ENCODE measurements at places on chromosomes 12 and 14. TPM values are rescaled to one million over a fixed set of nuclear protein-coding genes. Genes with fewer than 3 reads are reported as not detected.
A peak's percentile ranks its signal among the peaks of the same experiment; 100 is the strongest.

Gene WNT1
- total RNA-seq: 0.42 TPM

DNA sequence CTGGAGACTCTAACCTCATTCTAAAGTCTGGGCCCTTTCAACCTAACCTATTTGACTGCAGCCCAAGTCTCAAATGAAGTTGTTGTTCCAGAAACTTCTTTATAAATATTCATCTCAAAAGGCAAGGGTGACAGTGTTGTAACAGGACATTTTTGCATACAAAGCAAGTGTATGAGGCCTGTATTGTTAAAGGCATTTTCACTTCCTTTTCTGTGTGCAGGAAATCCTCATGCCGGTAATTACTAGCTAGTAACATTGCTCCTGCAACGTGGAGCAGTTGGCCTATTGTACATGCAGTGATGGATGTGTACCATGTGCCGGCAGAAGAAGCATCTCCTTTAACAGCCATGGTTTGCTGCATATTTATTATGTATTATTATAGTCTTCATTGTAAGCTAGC, 156.5 kb upstream of the RMST start:
- H3K27me3 ChIP-seq: peaks cover 21% of the 10 kb centered on the region
- no peaks in the 10 kb centered on the region for H3K4me1 ChIP-seq
- no peak overlapping the region for H3K4me3 ChIP-seq

- no peaks in the 10 kb centered on the region for H3K4me1 ChIP-seq
- no peak for DNase-seq
- no peak overlapping the region for H3K4me3 ChIP-seq
- no peaks in the 10 kb centered on the region for H3K27me3 ChIP-seq
- peak overlapping the region; percentile 11 for H3K27ac ChIP-seq
- H3K36me3 ChIP-seq: peaks cover 11% of the 10 kb centered on the region
Measured at GRCh38 chr12:49026101-49026500, 7.5 kb upstream of the PRKAG1 start.

Gene NGB
- total RNA-seq: not detected

Gene CLEC1B
- total RNA-seq: not detected

Gene NRXN3
- not detected for total RNA-seq

- H3K4me1 ChIP-seq: no peaks in the 10 kb centered on the region
- H3K27me3 ChIP-seq: no peaks in the 10 kb centered on the region
- DNase-seq: no peak
Measured at GRCh38 chr14:42391146-42391834, 784.6 kb downstream of the LRFN5 start.

Gene RERG
- total RNA-seq: not detected

Gene PTGER2
- 9.6 TPM for total RNA-seq

DNA sequence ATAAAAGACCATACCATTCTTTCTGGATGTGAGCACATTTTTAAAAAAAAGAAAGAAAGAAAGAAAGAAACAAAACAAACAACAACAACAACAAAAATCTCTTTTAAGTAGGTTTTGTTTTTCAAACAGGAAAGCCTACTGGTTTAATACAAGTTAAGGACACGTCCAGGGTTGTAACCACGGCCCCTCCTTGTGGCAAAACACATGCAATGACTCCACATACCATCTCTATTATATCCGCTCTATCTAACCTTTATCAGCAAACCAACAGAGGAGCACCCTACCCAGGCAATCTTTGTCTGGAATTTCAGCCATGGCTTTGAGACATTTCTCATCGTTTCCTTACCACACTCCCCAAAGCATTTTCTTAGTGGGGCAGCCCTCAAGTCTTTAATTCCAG, 360.5 kb upstream of the TMPO start:
- H3K27me3 ChIP-seq: no peaks in the 10 kb centered on the region
- no peak for DNase-seq
- no peaks in the 10 kb centered on the region for H3K36me3 ChIP-seq
- H3K27ac ChIP-seq: no peak overlapping the region
- H3K4me3 ChIP-seq: no peak overlapping the region
- H3K4me1 ChIP-seq: no peaks in the 10 kb centered on the region

- H3K27me3 ChIP-seq: no peaks in the 10 kb centered on the region
- no peaks in the 10 kb centered on the region for H3K36me3 ChIP-seq
- no peaks in the 10 kb centered on the region for H3K4me1 ChIP-seq
- no peak for DNase-seq
Measured at GRCh38 chr14:78484028-78484427, 313.9 kb downstream of the NRXN3 start.

GRCh38 chr12:66288121-66288520, 14.2 kb upstream of the HELB start:
- peak; percentile 46 for DNase-seq
- peak overlapping the region; percentile 52 for H3K4me3 ChIP-seq
- H3K36me3 ChIP-seq: peaks cover 3% of the 10 kb centered on the region
- H3K27me3 ChIP-seq: no peaks in the 10 kb centered on the region
- H3K27ac ChIP-seq: peak overlapping the region; percentile 20
